ENCODE measurements at places on chromosomes 12 and 14.

DNA sequence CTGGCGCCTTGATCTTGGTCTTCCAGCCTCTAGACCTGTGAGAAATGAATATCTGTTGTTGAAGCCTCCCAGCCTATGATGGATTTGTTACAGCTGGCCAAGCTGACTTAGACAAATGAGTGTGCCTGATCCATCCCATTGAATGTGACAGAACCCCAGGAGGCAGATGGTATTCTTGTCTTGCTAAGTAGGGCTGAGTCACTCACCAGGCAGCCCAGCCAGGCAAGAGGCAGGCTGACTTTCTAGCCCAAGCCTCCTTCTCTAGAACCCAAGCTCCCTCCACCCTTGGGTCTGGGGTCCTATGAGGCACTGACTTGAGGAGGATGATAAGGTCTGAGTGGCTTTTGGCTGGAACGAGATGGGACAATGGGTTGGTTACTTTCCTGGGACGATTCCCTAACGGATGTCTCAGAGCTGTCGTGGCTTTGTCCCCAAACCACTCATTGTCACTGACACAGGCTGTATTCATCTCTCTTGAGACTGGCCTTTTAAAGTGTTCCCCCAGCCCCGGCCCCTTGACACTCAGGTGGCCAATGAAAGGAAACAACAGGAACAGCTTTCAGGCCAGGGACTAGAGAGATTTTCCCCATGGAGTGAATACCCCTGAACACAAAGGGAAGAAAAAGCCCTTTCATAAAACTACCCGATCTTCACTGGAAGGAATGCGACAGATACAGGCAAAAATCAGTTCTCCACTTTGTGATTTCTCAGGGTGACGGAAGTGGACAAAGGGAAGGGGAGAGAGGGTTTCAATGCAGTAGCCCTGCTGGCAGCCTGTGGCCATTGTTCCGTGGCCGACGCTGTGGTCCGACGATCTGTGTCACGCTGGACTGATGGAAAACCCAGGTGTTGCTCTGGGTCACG is 264.2 kb downstream of the AACS start:
- DNase-seq = no peak

DNA sequence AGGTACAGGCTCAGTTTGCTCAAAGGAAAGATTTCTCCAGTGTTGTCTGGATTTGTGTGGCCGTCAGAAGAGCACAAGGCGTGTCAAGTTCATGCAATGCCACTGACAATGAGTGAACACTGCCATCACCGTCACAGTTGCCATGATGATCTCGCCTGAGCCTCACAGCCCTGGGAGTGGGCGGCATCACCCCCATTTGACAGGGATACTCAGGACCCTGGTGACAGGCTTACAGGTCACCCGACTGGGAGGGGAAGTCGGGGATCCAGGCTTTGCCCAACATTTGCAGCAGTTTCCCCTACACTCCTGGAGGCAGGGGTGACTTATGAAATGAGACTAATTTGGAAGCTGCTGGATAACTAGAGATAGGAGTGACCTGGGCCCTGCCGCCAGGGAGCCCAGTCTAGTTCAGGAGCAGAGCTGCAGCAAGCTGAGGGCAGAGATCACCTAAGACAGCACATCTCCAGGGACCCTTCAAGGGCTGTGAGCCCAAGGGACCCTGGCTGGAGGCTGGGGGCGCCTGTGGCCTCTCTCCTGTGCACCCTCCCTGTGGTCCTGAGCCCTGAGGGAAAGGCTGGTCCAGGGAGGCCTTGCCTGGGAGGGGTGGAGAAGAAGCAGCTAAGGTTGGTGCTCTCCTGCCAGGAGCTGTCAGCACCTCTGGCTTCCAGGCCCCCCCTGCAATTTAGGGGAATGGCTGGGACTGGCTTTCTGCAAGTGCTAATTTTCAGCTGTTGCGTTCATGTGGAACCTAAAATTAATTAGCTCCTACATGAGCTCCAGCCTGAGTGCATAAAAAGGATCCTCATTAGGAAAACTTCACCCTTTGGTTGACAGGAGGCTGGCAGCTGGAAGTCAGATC is 32.4 kb upstream of the BEGAIN start:
- no peak for DNase-seq

GRCh38 chr14:64680714-64681065 is 23.5 kb upstream of the PLEKHG3 start:
- no peak for DNase-seq

DNA sequence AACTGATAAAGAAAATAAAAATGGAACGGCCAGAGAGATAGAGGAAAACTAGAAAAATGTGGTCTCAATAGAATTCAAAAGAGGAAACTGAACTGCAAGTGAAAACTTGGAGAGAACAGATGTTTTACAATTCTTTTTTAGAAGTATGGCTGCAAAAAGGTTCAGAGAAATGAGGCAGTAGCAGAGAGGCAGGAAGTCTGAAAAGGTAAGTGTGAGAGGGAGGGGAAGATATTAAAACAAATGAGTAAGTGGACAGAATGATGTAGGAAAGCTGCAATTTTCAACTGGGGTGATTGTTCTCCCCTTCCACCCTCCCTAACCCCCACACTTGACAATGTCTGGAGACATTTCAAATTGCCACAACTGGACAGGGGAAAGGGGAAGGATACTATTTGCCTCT is 12.9 kb downstream of the BTBD7 start:
- no peak for DNase-seq

DNA sequence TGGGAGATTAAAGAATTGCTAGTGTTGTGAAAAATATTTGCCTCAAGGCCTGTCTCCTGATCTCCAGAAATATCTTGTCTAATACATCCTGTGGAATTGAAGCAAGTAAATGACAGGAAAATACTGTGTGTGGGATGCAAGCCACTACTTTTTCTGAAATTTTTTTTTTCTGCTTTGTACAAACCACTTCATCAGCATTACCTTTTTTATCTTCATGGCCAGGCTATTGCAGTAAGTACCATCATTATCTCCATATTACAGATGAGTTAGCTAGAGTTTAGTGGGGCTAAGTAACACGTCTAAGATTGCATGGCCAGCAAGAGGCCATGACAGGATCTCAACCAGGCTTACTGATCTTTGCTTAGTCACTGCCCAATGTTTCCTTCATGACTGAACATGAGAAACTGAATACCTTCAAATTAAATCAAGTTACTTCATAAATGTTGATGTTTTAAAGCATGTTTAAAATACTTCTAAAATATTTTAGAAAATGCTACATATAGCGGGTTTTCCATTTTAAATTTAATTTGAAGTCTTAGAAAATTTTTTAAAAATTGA is 273.7 kb downstream of the SLC6A15 start:
- no peak for DNase-seq

DNA sequence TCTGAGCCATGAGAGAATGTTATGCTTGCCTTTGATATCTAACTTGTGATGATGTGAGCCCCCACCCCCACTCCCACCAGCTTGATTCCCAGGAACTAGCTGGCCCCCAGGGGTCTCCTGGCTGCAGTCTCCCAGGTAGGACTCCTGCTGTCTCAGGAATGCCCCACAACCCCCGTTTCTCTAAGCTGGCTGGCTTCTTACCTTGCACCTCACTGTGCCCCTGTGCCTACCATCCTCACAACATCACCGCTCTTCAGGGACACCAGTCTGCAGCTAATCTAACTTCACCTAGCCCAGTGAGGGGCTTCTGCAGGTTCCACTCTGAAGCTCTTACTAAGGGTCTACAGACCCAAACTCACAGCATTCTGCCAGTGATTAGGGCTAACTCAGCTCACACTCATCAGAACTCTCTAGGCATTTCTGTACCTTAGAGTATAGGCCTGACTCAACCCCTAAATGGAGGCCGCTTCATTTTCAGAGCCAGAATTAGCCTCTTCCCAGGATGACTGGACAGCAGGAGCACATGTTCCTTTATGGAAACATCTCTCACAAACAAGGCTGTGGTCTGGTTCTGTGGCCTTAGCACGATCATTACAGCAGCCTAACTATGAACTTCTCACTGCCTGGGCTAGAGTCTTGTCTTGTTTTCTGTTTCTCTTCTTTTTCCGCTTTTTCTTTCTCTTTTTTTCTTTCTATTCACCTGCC is 72.8 kb upstream of the IFNG-AS1 start:
- DNase-seq = no peak

Data from fibroblast of pulmonary artery (primary cell).